Endothelial cell of umbilical vein (primary cell): ENCODE measurements at places on chromosomes 4 and X. TPM values are rescaled to one million over a fixed set of nuclear protein-coding genes. Genes with fewer than 3 reads are reported as not detected.

GRCh38 chr4:25184056-25184455 lies 23.8 kb upstream of the SEPSECS start:
- no peak for DNase-seq

DNA sequence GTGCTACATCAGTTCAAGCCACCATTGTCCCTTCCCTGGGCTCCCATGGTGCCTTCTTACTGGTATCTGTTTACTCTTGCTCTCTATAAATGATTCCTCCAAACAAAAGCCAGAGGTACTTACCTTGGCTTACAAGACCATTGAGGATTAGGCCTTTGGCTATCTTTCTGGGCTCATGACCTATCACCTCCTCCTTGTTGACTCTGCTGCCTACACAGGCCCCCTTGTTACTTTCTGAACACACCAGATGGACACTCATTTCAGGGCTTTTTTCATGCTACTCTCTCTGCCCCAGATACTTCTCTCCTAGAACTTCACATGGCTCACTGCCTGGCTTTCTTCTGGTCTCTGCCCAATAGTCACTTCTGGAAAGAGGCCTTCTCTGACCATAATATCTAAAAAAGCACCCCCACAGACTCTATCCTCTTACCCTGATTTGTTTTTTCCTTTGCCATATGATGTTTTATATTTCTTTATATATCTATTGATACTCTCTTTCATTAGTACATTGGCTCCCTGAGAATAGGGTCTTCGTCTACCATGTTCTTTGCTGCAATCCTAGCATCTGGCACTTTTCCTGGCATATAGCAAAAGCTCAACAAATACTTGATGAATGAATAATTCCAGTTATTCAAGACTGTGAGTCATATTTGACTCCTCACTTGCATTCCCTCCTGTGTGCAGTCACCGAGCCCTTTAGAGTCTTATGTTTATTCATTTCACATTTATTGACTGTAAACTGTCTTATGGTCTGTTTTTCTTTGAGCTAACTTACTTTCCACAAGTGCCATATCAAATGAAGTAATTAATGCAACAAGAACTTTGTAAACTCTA lies 27.1 kb upstream of the TAPT1 start:
- DNase-seq, result no peak

DNA sequence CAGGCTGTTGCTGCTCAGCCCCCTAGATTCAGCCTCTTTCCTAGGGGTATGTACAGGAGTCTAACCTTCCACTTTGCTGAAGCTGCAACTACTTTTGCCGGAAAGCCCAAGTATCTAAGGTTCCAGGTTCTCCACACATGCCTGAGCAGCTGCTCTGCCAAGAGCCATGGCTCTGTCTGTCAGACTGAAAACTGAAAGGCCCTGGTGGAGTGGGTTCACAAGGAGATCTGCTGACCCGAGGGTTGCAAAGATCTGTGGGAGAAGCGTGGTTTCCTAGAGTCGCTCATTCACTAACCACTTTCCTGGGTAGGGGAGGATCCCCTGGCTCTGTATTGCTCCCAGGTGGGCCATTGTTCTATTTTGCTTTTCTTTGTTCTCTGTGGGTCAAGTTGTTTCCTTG lies 6.0 kb upstream of the PNMA6F start:
- no peak for DNase-seq

WNK3 gene
- 2.6 and 2.7 TPM in 2 replicates for total RNA-seq

NOP14 gene
- total RNA-seq, result 40.3 and 45.2 TPM in 2 replicates

PNMA6F gene
- not detected in 2 replicates for total RNA-seq
